ENCODE measurements at places on chromosomes 2 and 18. TPM values are rescaled to one million over a fixed set of nuclear protein-coding genes. Genes with fewer than 3 reads are reported as not detected.

- peaks cover 7% of the 10 kb centered on the region for H3K27me3 ChIP-seq
- no peaks in the 10 kb centered on the region for H3K36me3 ChIP-seq
- DNase-seq: no peak
- H3K27ac ChIP-seq: no peak overlapping the region
Measured at GRCh38 chr2:233146194-233146593, 86.1 kb downstream of the INPP5D start.

GRCh38 chr2:28543316-28544035, 47.6 kb downstream of the PLB1 start:
- peaks cover 7% of the 10 kb centered on the region for H3K4me1 ChIP-seq
- H3K27ac ChIP-seq: no peak overlapping the region
- DNase-seq: peak; percentile 93
- H3K27me3 ChIP-seq: peaks cover 3% of the 10 kb centered on the region
- no peak overlapping the region for H3K4me3 ChIP-seq
- H3K36me3 ChIP-seq: no peaks in the 10 kb centered on the region

Gene GKN2
- total RNA-seq: not detected

Gene RASGRP3
- total RNA-seq: 0.72 TPM

Gene ASB18
- under 0.01 TPM for total RNA-seq
